ENCODE measurements at places on chromosomes 16 and 17.

DNA sequence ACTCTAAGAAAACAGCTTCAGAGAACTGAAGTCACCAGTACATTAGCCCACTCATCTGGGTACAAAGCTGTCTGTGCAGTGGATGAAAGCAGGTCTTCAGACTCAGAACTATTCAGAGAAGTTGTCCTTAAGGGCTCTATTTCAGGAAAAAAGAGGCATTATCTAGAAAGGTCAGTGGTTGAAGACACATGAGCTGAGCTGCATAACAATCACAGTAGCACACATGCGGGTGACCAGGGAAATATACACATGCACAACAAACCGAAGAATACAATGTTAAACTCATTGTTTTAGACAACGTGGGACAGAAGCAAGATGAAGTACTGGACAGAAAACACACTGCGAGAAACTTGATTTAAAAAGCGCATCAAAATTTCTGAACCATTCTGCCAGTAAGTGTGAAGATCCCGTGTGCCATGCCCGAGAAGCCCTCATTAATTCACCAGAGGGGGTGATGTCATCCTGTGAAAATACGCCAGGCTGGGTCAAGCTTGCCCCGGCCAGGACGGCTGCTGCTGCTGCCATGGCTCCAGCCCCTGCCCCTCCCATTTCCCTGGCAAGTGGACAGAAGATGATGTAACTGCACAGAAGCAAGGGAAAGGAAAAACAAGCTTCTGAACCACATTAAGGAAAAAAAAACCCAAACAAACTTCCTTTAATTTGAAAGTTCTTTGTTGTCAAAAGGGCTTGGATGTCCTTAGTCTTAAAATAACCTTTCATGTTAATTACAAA lies 10.1 kb downstream of the DYNC1LI2 start:
- no peak for DNase-seq

DNA sequence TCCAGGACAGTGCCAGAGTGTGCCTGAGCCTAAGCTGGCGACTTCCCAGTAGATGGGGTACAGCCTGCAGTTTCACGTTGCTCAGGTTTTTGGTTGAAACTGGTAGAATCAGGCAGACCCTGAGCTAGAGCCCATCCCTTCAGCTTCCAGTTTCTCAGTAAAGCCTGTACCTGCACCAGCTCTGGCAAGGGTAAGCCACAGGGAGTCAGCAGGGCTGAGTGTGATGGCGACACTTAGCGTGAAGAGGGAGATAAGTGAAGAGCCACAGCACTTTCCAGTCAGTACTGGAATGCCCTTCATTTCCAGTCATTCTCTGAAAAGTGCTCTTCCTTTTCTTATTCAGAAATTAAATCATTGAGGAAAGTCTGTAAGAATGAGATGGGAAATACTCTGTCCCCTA lies 22.4 kb downstream of the PLD6 start:
- DNase-seq: no peak

DNA sequence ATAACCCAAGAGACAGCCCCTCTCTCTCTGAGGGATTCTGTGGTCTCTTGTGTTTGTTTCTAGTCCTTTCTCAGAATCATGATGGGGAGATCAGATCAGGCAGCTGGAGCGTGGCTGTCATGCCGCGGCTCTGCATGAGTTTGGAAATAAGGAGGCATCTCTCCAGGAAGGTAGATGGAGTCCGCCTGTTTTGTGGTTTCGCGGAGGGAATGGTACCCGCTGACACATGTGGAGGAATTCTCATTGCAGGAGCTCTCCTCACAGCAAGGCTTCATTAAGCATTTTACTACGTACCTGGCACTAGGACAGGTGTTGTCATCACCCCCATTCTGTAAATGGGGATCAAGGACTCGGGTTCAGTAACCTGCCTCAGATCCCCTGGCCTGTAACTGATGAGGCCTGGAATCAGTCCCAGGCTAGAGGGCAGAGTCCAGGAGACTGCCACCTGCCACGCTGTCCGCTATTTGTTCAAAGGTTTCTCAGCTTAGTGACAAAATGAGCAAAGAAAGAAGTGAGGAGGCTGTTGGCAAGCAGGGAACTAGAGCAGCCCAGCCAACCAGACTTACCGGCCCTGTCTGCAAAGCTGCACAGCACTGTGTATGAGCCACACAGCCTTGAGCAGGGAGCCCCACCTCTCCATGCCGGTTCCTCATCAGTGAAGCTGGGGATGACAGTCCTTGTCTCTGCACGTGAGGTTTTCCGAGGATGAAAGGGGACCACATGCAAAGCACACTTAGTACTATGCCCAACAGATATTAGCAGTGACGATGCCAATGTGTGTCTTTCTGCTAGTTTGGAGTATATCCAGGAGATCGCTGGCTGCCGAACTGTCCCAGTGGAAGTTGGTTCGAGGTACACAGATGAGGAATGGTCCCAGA lies 11.0 kb downstream of the KDM8 start:
- no peak for DNase-seq

DNA sequence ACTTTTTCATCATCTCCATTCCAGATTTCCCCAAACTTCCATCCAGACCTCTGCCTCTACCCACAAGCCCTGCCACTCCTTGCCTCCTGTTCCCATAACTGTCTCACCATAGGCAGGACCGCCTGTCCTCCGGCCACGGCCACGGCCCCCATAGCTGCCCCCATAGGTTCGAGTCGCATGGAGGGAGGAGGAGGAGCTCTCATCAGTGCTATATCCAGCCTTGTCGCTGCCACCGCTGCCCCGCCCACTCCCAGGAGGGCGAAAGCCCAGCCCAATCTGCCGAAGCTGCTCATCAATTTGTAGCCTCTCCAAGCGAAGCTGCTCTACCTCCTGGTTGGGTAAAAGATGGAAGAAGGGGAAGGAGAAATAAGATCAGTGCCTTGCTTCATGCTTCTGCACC lies 3.4 kb upstream of the SOX15 start:
- no peak for DNase-seq

DNA sequence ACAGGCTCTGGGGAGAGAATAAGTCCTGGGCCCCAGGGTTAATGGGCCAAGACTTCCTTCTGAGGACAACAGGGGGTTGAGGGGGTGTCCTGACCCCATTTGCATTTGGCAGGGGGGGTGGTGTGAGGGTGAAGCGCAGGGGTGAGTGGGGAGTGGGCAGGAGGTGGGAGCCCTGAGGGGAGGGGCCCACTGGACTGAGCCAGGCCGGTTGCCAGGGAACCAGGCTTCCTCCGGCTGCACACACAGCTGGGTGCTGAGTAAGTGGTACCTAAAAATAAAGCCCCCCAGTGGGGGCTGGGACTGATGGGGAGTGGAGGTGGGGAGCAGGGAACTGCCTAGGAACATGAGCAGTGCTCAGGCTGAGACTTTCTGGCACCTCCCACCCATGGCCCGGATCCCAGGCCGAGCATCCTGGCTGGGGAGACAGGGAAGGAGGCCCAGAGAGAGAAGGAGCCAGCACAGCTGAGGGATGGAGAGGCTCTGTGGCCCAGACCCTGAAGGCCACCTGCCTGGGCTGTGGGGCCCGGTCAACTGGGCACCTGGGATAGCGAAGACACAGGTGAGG lies 7.5 kb upstream of the RASD1 start:
- no peak for DNase-seq

DNA sequence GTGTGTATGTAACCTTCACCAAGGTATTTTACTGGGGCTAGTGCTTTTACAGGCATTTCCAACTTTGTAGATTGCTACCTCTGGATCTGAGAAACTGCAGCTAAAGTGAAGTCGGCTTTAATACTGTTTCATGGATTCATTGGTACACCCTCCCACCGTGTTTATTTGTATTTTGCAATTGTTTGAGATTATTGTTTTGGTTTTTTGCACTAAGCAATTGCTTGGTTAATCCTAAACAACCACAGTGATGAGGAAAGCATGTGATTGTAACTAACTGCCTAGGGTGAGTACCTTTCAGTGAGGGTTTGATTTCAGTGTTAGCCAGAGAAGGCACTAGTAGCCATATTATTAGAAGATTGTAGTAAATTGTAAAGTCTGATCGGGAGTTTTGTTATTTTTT lies 3.3 kb downstream of the LUC7L3 start:
- no peak for DNase-seq

DNA sequence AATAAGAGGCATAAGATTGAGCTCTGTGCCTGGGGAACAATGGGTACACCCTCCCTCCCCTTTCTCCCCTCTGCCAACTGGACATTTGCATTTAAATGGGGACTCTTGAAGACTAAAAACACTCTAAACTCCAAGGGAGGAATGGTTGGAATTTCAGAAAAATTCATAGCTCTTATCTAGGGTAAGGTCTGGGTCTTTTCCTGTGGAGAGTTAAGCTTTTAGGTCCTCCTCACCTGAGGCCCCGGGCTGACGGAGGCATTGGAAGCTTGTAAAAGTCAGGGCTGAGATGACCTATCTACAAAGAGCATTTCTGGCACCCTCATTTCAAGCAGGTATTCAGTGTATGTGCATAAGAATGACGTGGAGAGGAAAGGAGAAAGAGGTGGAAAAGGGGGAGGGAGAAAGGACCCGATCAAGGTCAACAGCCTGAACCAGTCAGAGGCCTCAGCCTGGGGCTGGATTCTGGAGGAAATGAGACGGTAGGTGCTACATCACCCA lies 78.0 kb downstream of the RAP1GAP2 start:
- DNase-seq: no peak

DNA sequence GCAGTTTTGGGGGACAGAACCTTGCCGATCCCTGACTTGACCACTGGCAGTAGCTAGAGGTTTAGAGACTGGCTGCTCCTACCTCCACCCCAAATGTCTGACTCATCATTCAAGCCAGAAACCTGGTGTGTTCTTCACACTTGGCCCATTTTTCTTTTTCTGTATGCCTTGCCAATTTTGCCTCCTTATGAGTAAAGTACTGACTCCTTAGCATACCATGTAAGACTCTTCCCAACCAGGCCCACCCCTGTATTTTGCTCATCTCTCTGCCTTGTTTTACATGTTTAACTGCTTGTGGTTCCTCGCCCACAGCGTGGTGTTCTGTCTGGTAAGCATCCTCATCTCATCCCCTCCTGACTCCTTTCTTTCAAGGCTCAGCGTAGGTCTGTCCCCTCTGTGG lies 37.9 kb downstream of the NUP88 start:
- no peak for DNase-seq

DNA sequence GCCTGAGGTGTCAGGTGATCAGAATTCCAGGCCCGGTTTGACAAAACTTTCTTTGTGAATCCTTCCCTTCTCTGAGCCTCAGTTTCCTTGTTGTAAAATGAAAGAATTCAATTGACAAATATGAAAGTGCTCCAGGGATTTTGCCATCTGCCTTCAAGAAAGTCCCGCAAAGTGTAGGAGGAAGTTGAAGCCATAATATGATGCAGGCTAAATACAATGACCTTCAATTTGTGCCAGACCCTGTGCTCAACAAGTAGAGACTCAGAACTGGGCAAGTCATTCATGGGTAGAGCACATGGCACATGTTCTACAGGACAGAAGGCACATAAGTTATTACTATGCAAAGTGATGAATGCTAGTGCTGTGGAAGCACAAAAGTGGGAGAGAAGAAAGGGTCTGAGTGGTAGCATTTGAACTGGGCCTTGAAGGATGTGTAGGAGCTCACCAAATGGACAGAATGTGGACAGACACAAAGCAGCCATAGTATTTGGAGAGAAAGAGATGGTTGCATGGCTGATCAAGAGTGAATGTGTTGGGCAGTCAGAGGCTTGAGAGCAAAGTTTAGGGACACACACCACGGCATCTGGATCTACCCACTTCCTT lies 2.4 kb upstream of the SCIMP start:
- no peak for DNase-seq

DNA sequence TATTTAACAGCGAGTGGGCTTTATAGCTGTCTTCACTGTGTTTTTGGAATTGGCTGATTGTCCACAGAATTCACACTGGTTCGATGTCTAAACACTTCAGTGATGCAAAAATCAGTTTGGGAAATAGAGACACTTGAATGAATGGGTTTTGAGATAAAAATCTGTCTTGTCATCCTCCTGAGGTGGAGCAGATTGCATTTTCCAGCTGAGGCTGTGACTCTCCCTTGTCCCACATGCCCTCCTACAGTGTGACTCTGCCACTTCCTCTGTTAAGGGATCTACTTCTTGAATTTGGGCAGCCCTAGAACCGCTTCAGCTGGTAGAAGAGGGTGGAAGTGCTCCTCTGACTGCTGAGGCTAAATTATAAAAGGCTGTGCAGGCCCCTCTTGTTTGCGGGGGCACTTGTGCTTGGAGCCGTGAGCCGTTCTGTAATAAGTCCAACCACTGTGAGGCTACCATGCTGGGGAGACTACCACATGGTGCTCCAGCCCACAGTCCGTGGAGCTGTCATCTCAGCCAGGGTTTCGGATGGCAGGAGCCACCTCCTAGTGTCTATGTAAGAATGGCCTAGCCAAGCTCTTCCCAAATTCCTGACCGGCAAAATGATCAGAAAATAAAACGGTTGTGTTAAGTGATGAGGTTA lies 175.9 kb downstream of the SPECC1 start:
- no peak for DNase-seq

DNA sequence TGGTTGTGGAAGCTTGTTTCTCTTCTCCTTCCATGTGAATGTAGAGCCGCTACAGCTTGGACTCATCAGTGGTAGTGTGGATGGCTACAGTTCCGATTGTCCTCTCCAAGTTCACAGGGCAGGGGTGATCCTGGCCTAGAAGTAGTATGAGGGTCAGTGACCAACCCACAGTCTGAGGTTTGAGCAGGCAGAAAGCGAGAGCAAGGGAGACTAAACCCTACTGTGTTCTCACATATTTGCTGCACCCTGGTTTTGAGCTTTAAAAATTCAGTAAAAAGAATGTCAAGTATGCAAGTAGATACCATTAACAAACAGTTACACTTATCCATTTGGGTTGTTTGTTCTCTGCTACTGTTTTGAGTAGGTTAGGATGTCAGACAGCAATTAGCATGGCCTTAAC lies 148.9 kb downstream of the MRTFB start:
- DNase-seq: no peak

DNA sequence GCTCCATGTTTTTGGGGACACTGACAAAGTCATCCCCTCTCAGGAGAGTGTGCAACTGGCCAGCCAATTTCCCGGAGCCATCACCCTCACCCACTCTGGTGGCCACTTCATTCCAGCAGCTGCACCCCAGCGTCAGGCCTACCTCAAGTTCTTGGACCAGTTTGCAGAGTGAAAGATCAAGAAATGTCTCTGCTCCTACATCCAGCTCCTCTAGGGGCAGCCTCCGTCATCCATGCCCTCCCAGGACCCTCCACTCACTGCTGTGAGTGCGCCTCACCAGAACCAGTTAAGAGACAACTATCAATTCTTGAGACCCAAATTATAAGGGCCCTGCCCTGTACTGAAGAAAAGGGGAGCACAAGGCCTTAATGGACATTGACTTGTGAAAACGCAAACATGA lies 1.1 kb downstream of the OVCA2 start:
- no peak for DNase-seq

Data from vagina (tissue), 2 donors.